Activated CD8-positive, alpha-beta memory T cell treated with anti-CD3 and anti-CD28 coated beads, Interleukin-2, amount 50 U/mL, for 48 hours (primary cell): ENCODE measurements at places on chromosomes 1 and 21.

GRCh38 chr1:92728697-92729096, 56.2 kb downstream of the EVI5 start:
- DNase-seq = no peak

GRCh38 chr1:112337028-112337531, 58.9 kb upstream of the CTTNBP2NL start:
- DNase-seq = peak; percentile 54

- DNase-seq = no peak
Observed at GRCh38 chr1:109539676-109540075, at the start of gene GPR61. Gene GPR61 (plus strand): TSS chr1:109539872. CDS start chr1:109543023, 3,151 bp downstream.

DNA sequence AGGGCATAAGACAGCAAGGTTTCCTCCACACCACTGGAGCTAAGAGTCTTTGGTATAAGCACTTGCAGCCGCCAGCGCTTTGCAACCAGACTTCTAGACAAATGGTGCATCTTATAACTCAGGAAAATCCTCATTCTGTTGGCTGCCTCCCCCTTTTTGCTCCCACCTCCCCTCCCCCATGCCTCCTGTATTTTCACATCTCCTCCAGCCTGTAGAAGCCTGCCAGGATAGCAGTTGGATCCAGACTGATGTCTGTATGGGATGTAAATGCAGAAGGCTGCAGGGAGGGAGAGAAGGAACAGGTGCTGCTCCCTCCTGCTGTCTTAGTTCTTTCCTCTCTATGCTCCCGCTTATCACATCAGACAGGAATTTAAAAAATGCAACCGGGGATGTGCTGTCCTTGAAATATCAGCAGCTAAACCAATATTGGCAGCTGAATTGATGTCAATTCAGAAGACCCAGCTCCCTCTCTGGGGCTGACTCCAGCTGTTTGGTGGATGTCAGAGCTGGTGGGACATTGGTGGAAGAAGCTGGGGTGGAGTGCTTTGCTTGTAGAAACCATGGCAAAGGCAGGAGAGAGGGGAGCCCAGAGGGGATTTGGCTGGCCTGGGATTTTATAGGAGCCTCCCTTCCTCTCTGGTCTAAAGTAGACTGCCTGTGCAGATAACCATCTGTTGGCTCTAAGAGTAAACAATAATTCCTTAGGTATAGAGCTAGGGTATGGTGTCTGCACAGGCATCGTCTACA, 53.5 kb downstream of the NFASC start:
- DNase-seq = no peak

- DNase-seq = no peak
Observed at GRCh38 chr1:56196839-56197238, 382.5 kb downstream of the PLPP3 start.

GRCh38 chr1:30809514-30810263, 52.1 kb upstream of the LAPTM5 start:
- DNase-seq = no peak

DNA sequence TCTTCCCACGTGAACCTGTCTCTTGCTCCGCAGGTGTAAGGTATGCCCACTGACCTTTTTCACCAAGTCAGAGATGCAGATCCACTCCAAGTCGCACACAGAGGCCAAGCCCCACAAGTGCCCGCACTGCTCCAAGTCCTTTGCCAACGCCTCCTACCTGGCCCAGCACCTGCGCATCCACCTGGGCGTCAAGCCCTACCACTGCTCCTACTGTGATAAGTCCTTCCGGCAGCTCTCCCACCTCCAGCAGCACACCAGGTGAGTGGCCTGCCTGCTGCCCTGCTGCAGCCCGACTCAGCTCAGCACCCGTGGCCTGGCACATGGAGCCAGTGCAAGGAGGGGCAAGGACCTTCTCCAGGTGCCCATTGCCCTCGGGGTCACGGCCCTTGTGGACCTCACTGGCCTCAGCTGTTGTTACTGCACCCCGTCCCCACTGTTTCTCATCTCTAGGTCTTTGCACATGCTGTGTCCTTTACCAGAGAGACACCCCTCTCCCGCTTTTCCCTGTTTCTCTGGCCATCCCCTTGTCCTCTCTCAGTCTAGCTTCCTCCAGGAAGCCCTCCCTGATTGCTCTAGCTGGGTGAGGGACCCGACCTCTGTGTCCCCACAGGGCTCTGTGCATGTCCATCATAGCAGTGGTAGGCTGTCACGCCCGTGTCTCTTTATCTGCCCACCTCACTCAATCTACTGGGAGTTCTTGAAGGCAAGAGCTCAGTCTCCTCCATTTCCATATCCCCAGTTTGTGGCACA, 25.4 kb downstream of the ZNF362 start:
- DNase-seq = no peak

DNA sequence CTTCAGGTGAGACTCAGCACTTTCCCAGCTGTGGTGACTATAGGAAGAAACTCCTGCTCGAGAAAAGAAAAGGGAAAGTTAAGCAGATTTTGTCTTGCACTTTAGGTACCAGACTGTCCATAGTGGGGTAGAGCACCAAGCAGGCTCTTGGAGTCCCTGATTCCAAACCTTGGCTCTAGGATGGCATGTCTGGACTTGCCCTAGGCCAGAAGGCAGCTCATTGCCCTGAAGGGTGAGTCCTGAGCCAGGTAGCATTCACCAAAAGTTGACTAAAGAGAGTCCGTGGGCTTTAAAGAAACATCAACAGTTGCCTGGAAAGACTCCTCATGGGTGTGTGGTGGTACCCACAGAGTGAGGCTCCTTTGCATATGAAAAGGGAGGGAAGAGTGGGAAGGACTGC, 145.2 kb upstream of the SNX7 start:
- no peak for DNase-seq

DNA sequence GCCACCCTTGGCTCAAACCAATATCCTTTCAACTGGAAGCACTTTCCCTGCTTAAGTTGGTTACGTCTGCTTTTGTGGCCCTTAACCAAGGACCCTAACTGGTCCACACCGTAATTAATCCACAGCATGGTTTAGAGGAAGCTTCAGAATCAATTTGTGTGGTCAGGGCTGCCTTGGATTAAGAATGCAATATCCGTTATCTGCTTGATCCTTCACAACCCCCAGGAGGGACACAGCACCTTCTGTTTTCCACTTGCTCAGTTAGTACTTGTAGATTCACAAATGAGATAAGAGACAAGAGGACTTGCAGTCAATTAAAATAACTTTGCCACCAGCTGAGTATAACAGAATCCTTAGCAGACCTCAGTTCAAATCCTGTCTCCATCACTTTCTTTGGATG, 56.9 kb upstream of the LRP8 start:
- no peak for DNase-seq

- DNase-seq = no peak
Observed at GRCh38 chr1:153774780-153775457, at the start of gene SLC27A3. Gene SLC27A3 (plus strand): TSS chr1:153775407. CDS start chr1:153775498, 91 bp downstream.

GRCh38 chr1:21638531-21639341, 30.4 kb downstream of the RAP1GAP start:
- no peak for DNase-seq

GRCh38 chr1:193260896-193261295, 74.5 kb upstream of the B3GALT2 start:
- no peak for DNase-seq

DNA sequence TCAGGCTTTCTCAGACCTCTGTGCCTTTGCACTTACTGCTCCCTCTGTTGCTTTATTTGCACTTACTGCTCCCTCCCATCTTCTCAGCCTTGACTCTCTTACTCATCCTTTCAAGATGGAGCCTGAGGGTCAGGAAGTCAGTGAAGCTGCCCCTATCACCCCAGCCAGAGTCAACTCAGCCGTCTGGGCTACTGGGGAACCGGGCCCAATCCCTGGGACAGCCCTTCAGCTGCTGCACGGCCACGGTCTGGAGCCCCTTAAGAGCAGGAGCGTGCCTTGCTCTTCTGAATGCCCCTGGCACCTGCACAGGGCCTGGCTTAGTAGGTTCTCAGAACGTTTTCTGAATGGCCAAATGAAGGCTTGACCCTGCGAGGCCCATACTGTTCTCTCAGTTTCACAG, 244.4 kb downstream of the FOXD2 start:
- peak; percentile 32 for DNase-seq

- DNase-seq = no peak
Observed at GRCh38 chr1:85585799-85586198, 5.2 kb downstream of the CCN1 start.

DNA sequence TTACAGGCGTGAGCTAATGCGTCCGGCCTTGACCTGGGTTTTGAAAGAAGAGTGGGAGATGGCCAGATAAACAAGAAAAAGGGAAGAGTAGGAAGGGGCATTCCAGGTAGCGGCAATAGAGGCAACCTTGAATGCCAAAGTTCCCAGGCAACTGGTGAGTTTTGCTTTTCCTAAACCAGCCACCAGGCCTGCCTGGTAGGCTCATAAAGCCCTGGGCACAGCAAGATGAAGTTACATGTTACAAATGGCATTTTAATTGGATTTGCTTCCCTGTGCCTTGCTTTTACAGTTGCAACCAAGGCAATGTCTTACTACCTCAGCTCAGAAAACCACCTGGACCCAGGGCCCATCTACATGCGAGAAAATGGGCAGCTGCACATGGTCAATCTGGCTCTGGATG, 5.5 kb downstream of the LRRC42 start:
- no peak for DNase-seq

DNA sequence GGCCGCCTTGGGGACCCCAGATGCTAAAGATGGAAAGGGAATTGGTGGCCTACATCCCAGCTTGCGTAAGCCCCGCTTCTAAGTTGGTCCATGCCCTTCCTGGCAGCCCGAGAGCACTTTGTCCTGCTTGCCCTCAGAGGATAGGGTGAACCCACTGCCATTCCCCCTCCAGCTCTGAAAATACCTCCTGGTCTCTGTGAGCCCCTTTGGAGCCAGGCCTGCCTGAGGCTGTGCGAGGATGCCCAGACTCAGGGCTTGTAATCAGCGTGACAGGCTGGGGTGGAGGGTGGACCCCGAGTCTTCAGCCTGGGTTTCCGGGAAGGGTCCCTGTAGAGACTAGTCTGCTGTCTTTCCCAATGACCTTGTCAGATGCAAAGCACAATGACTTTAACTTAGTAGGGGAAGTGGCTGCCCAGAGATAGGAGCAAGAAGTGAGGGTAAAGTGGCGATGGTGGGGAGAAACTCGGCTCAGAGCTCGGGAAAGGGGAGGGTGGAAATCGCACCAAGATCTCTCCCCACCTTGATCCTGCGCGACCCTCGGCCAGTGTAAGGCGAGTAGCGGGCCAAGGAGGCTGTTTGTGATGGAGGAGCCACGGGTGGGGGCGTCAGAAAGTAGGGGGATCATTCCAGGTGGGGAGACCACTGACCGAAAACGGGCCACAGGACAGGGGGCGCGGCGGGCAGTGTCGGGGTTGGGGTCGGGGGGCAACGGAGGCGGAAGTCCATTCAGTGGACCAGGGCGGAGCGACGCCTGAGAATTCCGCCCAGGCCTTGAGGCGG, 2.7 kb upstream of the HES3 start:
- DNase-seq = no peak

DNA sequence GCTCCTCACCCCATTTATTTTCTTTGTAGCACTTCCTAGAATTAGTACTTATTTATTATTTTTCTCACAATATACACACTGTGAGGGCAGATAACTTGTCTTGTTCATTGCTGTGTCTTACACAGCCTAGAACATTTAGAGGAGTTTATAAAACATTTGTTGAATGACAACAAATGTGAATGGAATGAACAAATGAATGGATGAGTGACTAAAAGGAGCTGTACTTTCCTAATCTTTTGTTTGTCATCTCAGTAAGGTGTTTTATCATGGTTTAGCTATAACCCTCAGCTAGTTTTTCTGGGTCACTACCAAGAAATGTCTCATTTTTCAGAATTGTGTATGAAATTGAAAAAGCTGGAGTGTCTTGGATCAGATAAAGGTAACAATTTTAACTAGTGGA, 239.3 kb upstream of the KCNK2 start:
- no peak for DNase-seq

- no peak for DNase-seq
Observed at GRCh38 chr1:19374926-19375325, 62.8 kb downstream of the SLC66A1 start.

DNA sequence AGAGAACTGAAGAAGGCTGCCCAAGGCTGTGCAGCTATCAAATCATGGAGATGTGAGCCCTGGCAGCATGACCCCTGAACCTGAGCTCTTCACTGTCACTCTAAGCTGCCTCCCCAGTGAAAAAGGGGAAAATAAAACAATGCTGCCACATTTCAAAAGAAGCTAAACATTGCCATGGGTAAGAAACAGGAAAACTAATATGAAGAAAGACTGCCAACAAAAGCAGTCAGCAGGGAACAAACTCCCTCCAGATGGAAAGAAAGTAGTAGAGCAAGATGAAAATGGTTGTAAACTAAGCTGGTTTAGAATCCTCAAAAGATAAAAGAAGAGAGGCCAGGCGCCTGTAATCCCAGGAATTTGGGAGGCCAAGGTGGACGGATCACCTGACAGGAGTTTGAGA, 36.2 kb upstream of the CSF1 start:
- no peak for DNase-seq

DNA sequence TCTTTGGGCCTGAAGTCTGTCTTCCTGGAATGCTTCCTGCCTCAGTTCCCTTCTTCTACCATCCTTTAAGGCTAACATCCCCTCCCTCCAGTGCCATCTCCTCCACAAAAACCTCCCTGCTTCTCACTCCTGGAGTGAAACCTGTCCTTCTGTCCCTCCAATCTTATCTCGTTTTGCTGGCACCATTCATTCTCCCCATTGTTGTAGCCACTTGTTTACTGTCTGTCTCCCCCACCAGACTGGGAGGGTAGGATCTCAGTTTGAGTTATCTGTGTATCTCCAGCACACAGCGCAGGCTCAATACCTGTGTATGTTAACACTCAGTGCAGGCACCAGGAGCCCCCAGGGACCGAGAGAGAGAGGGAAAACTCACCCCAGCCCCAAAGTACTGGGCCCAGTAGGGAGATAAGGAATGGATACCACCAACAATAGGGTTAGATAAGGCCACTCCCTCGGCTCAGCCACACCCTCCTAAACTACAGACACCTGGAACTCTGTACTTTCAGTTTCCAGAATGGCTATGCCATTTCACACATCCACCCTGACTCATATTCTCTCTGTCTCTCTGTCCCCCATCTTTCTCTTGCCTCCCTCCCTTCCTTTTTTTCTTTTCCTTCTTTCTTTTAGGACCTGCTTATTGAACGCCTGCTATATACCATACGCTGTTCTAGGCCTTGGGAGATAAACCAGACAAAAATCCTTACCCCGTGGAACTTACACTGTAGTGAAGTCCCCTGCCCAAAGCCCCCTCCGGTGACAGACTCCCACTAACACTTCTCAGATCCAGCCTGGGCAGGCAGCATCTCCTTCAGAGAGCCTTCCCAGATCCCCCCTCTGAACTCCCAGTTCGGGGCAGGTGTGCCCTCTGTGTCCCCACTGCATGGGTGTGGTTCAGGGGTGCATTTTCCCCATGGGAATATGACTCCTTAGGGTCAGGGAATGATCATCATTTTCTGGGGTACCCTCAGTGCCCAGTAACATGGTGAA, 3.3 kb upstream of the SSBP3 start:
- DNase-seq = no peak

DNA sequence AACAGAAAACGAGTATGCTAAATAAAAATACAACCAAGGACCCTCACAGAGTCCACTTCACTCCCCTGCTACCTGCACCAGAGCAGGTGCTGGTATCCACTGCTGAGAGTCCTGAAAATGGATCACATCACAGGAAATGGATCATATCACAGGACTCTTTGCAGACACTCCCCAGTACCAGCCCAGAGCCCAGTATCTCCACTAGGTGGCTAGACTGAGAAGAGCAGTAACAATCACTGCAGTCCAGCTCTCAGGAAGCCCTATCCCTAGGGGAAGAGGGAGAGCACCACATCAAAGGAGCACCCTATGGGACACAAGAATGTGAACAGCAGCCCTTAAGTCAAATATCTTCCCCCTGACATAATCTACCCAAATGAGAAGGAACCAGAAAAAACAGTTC, 28.0 kb downstream of the AGBL4 start:
- no peak for DNase-seq
